ENCODE measurements at places on chromosomes 13 and 19. TPM values are rescaled to one million over a fixed set of nuclear protein-coding genes. Genes with fewer than 3 reads are reported as not detected.
A peak's percentile ranks its signal among the peaks of the same experiment; 100 is the strongest.

DNA sequence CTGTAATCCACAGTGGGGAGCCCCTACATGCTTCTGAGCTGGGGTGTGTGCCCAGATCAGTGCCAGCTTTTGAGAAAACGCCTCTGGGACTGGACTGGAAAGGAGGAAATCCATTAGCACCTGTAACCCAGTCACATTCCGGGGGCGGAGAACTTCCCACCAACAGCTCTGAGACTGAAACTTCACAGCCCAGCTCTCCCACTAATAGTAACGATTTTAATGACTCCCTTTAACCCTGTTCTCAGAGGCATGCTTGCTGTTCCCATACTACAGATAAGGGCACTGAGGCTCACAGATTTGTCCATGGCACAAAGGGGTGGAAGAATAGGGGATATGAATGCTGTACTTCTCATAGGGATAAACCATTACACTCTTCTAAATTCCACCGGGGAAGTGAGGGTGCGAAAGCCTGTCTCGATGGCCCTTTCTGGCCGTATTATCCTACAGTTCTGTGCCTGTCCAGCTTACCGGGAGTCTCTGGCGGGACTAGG is 851 bp downstream of the FBXO46 start:
- peaks cover 26% of the 10 kb centered on the region for H3K4me1 ChIP-seq
- H3K27ac ChIP-seq: peak overlapping the region; percentile 83
- peak; percentile 17 for DNase-seq

- H3K27me3 ChIP-seq: peaks cover 52% of the 10 kb centered on the region
- peaks cover 30% of the 10 kb centered on the region for H3K36me3 ChIP-seq
- H3K27ac ChIP-seq: peak overlapping the region; percentile 98
- H3K4me3 ChIP-seq: peak overlapping the region; percentile 72
- DNase-seq: no peak
These were observed 5.8 kb upstream of the TLE2 start for GRCh38 chr19:3034656-3035541.

- no peak for DNase-seq
- H3K27me3 ChIP-seq: peaks cover 14% of the 10 kb centered on the region
- H3K27ac ChIP-seq: peak overlapping the region; percentile 54
- H3K36me3 ChIP-seq: peaks cover 28% of the 10 kb centered on the region
- peaks cover 32% of the 10 kb centered on the region for H3K4me1 ChIP-seq
These were observed 632 bp downstream of the MARK4 start for GRCh38 chr19:45251452-45252354.

DNA sequence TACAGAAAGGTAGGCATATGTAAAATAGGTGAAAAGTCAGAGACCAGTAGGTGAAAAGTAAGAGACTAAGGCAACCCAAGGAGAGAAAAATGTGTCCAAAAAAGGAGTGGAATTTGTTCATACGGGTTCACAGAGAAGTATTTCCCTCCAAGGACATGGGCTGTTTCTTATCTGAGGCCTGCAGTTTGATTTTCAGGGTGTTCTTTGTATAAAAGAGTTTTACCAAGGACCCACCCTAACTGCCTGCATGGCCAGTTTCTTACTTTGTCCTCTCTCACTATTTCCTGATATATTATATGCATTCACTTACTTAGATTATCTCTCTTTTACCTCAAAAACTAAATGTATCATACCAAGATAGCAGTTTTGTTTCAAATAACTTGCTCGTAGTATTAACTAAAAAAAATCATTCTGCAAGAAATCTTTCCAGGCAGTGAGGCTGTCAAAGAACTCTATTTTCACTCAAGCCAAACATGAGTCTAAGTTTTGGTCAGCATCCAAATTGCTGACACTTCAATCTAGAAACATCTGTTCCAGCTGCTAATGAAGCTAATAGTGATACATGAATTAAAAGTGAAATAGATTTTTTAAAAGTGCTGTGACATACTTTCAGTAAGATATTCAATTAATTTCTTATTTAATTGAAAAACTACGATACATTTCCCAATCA is 141.4 kb upstream of the SGCG start:
- no peak overlapping the region for H3K4me3 ChIP-seq
- no peaks in the 10 kb centered on the region for H3K4me1 ChIP-seq
- no peak for DNase-seq
- H3K27me3 ChIP-seq: no peaks in the 10 kb centered on the region
- no peak overlapping the region for H3K27ac ChIP-seq

DNA sequence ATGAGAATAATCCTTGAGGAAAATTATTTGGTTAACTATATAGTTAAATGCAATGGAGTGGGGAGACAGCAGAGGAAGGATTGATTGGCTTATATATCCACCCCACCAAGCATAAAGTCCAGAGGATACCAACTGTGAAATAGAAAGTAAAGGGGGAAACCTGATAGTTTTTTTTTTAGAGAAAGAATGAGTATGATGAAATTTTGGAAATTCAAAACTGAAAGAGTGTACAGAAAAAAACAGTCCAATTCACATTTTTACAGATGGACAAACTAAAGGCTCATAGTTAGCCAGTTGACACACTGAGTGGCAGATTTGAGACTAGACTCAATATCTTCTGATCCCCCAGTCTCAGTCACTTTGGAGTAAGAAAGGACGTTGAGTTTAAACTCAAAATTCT is 51.1 kb downstream of the FNDC3A start:
- H3K36me3 ChIP-seq: no peaks in the 10 kb centered on the region
- H3K4me3 ChIP-seq: no peak overlapping the region
- no peak overlapping the region for H3K27ac ChIP-seq
- H3K4me1 ChIP-seq: no peaks in the 10 kb centered on the region
- DNase-seq: no peak
- H3K27me3 ChIP-seq: no peaks in the 10 kb centered on the region

DNA sequence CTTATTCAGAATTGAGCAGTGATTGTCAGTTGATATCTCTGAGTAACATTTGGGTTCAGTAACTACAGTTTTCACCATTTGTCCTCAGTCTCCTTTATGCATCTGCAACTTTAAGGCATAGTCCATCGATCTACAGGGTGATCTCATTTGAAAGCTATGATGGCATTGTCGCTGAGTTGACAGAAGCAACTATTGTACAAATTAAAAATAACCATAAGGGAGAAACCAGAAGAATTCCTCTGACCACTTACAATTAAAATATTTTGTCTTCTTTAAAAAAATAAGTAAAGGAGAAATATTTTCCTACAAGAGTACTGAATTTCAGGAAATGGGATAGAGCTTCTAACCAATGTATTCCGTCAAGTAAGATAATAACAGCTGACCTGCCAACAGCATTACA is 30.6 kb downstream of the RAP2A start:
- DNase-seq: no peak
- no peaks in the 10 kb centered on the region for H3K4me1 ChIP-seq
- no peaks in the 10 kb centered on the region for H3K36me3 ChIP-seq
- no peaks in the 10 kb centered on the region for H3K27me3 ChIP-seq
- H3K27ac ChIP-seq: no peak overlapping the region

DNA sequence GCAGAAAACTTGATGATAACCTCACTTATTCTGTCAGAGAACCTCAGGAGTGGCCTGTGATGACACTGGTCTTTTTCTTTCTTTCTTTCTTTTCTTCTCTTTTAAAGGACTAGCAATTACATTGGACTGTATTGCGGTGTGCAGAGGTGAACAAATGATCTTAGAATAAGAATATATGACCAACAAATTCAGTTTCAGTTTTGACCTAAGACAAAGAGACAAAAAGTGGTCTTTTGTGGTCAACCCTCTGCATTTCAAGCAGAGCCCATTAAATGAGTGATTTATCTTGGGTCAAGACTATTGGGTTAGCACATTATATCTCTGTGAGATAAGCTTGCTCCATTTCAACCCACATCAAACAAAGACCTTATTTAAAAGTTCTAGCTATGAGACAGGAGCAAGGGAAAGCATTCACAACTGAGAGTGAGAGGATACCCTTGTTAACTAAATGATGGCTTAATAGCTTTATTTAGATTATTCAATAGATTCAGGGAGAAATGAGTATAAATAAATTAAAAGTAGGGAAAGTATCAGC is 644.4 kb downstream of the PCDH9 start:
- DNase-seq: no peak
- no peaks in the 10 kb centered on the region for H3K36me3 ChIP-seq
- no peaks in the 10 kb centered on the region for H3K4me1 ChIP-seq
- no peak overlapping the region for H3K27ac ChIP-seq
- no peak overlapping the region for H3K4me3 ChIP-seq

DNA sequence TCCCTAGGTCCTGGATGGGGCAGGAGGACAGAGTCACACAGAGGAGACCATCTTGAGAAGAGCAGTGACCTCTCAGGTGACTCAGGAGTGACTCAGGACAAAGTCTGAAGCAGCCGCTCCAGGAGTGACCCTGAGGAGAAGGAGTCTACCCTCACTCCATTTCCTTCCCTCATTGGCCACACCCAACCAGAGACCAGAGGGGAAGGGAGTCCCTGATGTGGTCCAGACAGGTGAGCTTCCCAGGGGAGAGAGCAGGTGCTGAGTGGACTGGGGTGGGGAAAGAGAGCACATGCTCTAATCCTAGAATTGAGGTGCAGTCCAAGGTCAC is 75.5 kb upstream of the MEDAG start:
- H3K4me3 ChIP-seq: no peak overlapping the region
- peaks cover 58% of the 10 kb centered on the region for H3K4me1 ChIP-seq
- peak overlapping the region; percentile 96 for H3K27ac ChIP-seq
- no peak for DNase-seq

DNA sequence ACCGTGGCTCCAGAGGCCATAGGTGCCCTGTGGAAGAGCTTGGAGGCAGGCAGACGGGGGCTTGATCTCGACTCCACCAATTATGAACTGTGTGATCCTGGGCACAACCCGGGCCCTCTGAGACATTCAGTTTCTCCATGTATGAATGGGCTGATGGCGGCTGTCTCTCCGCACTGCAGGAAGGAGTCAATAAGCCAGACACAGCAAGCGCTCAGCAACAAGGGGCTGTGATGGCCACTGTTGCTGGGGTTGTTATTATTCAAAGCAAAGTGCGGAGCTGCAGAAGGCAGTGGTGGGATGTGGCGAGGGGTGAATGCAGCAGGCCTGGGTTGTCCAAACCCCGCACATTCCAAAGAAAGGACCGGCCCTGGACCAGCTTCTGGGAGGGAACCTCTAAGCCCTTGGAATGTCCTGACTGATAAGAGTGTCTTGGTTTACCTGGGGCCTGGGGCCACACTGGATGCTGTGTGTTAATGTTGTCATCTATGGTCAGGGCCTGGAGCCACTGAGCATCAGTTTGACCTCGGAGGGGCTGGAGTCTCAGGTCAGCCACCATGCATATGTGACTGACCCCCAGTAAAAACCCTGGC is 8.3 kb downstream of the TMEM143 start:
- no peaks in the 10 kb centered on the region for H3K27me3 ChIP-seq
- DNase-seq: no peak
- H3K4me3 ChIP-seq: no peak overlapping the region

GRCh38 chr13:73075546-73075945 is 16.7 kb downstream of the KLF5 start:
- no peaks in the 10 kb centered on the region for H3K4me1 ChIP-seq
- DNase-seq: no peak
- peak overlapping the region; percentile 55 for H3K4me3 ChIP-seq
- peaks cover 72% of the 10 kb centered on the region for H3K36me3 ChIP-seq

GRCh38 chr13:31261241-31261640 is 61.5 kb downstream of the B3GLCT start:
- H3K4me3 ChIP-seq: no peak overlapping the region
- H3K4me1 ChIP-seq: no peaks in the 10 kb centered on the region
- DNase-seq: no peak
- no peaks in the 10 kb centered on the region for H3K27me3 ChIP-seq
- no peaks in the 10 kb centered on the region for H3K36me3 ChIP-seq

DNA sequence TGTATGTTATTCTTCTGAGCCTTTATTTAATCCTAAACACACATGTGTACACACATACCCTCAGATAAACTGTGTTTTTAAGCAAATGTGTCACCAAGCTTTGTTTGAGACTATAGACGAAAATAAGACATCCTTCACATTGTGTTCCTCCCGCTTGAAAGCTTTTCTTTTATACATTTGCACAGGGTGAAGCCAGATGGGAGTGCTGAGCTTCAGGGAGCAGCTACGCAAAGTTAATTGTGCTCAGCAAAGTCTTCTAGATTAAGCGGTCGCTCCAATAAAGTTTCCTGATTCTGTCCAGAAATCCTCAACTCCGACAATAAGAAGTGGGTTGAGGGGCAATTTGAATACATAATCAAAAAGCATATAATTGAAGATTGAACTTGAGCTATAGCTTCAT is 117.2 kb upstream of the ARGLU1 start:
- no peak overlapping the region for H3K27ac ChIP-seq
- DNase-seq: no peak
- H3K36me3 ChIP-seq: no peaks in the 10 kb centered on the region

- H3K4me1 ChIP-seq: no peaks in the 10 kb centered on the region
- H3K4me3 ChIP-seq: no peak overlapping the region
- no peak overlapping the region for H3K27ac ChIP-seq
These were observed 219.9 kb downstream of the COG6 start for GRCh38 chr13:39875111-39875987.

DNA sequence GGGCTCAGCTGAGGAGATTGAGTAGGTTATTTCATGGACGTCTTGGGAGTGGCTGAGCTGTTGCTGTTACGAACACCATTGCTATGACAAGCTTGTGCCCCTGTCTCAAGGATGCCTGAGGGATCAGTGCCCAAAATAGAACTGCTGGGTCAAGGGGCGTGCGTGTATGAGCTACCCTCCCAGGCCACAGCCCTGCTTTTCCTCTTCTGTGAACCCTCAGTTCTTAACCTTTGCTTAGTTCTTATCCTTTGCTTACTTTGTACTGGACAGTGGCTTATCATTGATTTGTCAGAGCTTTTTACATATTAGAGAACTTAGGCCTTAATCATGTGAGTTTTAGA is 9.0 kb downstream of the ARHGAP45 start:
- H3K4me1 ChIP-seq: no peaks in the 10 kb centered on the region
- H3K27ac ChIP-seq: peak overlapping the region; percentile 44
- no peaks in the 10 kb centered on the region for H3K27me3 ChIP-seq
- peaks cover 6% of the 10 kb centered on the region for H3K36me3 ChIP-seq
- DNase-seq: no peak
- peak overlapping the region; percentile 24 for H3K4me3 ChIP-seq

DNA sequence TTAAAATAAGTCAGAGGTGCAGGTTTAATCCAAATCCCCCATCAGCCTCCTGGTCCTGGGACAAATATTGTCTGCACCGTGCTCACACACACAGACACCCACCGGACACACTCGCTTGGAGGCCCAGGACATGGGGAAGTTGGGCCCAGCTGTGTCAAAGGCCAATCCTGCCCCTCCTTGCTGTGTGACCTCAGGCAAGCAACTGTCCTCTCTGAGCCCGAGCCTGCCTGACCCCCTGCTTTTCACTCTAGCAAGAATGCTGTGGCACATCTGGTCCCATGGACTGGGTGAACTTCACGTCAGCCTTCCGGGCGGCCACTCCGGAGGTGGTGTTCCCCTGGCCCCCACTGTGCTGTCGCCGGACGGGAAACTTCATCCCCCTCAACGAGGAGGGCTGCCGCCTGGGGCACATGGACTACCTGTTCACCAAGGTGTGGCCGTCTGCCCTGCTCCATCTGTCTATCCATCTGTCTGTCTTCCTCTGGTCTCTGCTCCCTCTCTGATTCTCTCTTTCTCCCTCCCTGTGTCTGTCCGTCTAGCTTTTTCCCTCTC is 9.3 kb downstream of the UPK1A start:
- no peak overlapping the region for H3K27ac ChIP-seq
- peaks cover 9% of the 10 kb centered on the region for H3K4me1 ChIP-seq
- H3K36me3 ChIP-seq: no peaks in the 10 kb centered on the region
- H3K27me3 ChIP-seq: peaks cover 45% of the 10 kb centered on the region
- no peak for DNase-seq

- H3K4me1 ChIP-seq: no peaks in the 10 kb centered on the region
- no peak for DNase-seq
These were observed 9.5 kb downstream of the GAS6 start for GRCh38 chr13:113854238-113855011.

The MCEMP1 gene
- total RNA-seq: not detected

The GPR4 gene
- not detected for total RNA-seq

The SBK2 gene
- not detected for total RNA-seq

The PALM gene
- 0.83 TPM for total RNA-seq

The ACER1 gene
- total RNA-seq: not detected
